SK-N-SH treated with all-trans-retinoic acid at 6 μM for 48 hours (cell line): ENCODE measurements at places on chromosomes 7 and 10.

DNA sequence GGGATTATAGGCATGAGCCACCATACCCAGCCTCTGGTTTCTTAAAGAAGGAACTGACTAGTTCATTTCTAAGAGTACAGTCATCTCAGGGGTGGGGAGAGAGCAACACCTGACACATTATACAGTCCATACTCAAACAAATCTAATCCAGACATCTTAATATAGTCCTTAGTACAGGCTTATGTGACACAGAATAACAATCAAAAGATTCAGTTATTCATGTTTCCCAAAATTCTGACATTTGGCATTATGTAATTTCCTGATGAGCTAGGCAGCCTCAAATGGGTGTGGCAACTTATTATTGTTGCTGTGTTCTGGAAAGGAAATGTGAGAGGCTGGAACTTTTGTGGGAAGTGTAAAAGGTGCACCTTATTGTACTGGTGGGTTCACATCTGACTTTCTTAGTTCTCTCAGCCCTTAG lies 116.3 kb downstream of the WDFY4 start:
- ATAC-seq, result no peak

DNA sequence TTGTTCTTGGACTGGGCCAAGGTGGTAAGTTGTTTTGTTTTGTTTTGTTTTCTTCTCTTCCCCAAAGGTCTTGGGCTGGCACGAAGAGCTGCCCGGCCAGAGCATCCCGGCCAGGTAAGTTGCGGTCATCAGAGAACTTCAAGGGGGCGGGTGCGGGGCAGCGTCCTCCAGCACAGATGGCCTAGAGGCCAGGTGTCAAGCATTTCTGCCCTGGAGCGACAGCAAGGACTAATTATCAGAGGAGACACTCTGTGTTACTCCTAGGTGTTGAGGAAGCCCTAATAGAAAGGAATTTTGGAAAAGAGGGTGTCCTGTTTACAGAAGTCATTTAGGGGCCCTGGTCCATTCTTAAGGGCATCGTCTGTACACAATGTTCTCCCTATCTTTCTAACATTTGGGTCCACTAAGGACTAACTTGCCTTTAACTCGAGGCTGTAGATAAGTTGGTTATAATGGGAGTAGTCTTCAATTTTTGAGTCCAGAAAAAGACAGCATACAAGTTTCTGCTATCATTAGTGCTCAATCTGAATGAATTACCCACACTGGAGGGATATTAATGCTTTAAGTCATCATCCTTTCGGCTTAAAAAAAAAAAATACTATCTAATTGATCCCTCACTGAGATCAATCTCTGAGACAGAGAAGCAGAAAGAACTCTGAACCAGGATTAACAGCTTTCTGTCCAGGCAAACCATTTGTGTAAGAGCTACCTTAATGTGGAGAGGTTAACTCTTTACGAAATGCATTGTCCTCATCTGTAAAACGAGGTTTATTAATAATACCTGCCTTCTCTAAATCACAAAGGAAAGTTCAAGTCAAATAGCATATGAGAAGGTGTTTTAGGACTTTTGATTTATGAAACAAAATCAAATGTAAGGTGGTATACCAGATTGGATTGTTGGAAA lies 1.5 kb downstream of the ITGB8 start:
- ATAC-seq, result no peak

- no peak for ATAC-seq
Measured at GRCh38 chr10:71372882-71373495, 23.7 kb upstream of the CDH23 start.

DNA sequence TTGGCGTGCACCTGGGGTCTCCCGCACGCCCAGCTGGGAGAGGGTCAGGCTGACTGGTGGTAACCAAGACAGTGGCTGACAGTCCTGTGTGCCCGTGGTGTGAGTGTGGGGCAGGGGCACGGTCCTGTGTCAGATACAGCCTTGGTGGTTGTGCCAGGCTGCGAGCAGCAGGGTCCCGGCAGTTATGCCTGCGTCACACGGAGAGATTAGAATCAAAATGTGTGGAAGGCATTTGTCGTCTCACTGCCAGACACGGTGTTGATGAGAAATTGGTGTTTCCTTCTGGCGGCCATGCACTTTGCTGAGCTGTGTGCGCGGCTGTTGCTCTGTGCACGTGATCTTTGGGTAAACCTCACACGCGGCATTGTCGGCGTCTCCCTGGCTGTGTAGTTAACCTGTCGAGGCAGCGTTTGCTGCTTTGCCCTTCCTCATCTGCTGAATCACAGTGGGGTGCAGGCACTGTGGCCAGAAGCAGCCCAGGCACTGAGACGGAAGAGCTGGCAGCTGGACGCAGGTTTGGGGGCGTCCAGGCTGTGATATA lies 87.7 kb downstream of the NKX6-2 start:
- no peak for ATAC-seq

- no peak for ATAC-seq
Measured at GRCh38 chr7:104679085-104679484, 334.9 kb upstream of the KMT2E start.

DNA sequence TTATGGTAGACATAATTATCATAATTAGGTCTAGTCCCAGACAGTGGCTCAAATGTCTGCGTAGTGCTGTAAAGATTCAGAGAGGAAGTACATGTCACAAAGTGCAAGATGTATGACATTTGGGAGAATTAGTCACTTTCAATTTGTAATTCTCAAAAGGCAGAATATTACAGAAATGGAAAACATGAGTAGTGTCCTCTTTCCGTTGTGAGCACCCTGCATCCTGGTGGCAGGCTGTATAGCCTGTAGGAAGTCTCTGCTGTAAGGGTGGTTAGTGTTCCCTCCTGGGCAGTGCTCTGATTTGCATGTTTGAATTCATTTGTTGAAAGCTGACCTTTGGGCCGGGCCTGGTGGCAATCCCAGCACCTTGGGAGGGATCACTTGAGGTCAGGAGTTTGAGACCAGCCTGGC lies 17.0 kb downstream of the CDK14 start:
- peak; percentile 96 for ATAC-seq

DNA sequence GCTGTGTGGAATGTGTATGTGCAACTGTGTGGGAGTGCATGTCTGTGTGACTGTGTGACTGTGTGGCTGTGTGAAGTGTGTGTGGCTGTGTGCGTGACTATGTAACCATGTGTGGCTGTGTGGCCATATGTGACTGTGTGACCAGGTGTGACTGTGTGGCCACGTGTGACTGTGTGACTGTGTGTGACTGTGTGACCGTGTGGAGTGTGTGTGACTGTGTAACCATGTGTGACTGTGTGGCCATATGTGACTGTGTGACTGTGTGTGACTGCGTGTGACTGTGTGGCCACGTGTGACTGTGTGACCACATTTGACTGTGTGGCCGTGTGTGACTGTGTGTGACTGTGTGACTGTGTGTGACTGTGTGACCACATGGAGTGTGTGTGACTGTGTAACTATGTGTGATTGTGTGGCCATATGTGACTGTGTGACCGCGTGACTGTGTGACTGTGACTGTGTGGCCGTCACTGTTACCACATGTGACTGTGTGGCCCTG lies 502.9 kb downstream of the DNAJB6 start:
- no peak for ATAC-seq

GRCh38 chr7:2182461-2182860 lies 50.3 kb downstream of the MAD1L1 start:
- no peak for ATAC-seq

GRCh38 chr10:26780793-26781601 lies 79.8 kb downstream of the ABI1 start:
- peak; percentile 80 for ATAC-seq

DNA sequence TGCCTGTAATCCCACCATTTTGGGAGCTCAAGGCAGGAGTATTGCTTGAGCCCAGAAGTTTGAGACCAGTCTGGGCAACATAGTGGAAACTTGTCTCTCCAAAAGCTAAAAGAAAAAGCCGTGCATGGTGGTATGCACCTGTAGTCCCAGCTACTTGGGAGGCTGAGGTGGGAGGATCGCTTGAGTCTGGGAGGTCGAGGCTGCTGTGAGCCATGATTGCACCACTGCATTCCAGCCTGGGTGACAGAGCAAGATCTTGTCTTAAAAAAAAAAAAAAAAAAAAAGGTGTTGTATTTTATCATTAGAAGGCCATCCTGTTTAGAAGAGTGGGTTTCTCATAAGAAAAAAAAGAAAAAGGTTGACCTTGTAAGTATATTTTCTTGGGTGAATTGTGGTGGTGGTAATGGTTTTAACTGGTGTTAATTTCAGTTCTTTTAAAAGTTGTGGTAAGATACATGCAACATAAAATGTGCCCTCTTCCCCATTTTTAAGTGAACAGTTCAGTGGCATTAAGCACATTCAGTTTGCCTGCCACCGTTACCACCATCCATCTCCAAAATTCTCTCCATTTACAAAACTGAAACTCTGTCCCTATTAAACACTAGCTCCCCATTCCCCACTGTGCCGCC lies 34.7 kb downstream of the GRIFIN start:
- ATAC-seq, result no peak

DNA sequence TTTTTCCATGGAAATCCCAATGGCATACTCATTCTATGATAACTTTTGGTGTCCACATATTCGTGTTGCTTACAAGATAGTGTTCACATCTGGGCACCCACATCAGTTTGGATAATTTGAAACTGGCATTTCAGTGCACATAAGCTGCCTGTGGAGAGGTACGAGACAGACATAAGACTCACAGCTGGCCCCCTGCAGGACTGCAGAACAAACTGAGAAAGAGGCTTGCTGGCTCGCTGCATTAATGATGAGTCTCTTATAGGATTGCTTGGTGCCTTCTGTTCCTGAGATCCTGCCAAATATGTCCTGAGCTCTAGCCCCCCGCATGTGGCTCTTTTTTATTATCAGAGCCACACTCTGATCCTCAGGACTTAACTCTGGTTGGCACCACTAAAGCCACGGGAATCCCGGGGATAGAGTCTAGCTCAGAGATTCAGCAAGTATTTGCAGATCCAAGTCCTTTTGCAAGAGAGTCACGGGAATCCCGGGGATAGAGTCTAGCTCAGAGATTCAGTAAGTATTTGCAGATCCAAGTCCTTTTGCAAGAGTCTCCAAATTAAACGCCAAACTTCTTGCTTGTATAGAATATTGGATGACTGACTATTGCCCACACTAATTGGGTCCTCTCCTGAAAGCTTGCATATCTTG lies 34.0 kb upstream of the JCAD start:
- ATAC-seq, result no peak

DNA sequence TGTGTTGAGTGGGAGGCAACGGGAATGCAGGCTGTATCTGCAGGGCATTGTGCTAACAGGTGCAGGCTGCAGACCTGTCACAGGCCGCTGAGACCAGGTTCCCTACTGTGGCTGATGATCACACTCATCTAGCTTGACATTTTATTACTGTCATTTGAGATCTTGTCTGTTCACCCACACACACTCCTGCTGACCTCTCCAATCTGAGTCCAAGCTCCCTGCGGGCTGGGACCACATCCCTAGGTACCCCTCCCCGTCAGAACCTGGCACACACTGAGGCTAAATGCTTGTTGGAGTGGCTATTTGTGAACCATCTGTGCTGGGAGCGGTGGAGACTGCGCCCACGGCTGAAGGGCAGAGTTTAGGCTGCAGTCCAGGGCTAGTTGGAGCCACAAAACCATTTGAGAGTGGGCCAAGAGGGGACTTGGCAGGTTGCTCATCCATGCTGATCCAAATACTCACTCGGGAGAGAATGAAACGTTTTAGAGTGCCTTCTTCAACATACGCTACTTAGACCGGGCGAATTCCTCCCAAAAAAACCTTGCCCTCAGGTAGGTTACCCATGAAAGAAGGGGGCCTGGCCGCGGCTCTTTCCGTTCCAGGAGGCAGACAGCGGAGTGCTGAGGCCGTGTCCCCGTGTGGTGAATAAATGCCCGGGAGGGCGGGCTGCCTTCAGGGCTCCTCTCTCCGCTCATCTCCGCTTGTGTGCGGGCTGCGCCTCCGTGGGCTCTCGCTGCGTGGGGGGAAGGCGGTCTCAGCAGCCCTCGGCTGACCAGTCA lies 164.4 kb downstream of the RGS10 start:
- ATAC-seq, result no peak

- ATAC-seq, result no peak
Measured at GRCh38 chr10:96747734-96748550, 27.6 kb upstream of the PIK3AP1 start.

- peak; percentile 90 for ATAC-seq
Measured at GRCh38 chr10:11742009-11742778, at the start of gene ECHDC3. Gene ECHDC3 (plus strand): TSS chr10:11742382. CDS start chr10:11742577, 195 bp downstream.

DNA sequence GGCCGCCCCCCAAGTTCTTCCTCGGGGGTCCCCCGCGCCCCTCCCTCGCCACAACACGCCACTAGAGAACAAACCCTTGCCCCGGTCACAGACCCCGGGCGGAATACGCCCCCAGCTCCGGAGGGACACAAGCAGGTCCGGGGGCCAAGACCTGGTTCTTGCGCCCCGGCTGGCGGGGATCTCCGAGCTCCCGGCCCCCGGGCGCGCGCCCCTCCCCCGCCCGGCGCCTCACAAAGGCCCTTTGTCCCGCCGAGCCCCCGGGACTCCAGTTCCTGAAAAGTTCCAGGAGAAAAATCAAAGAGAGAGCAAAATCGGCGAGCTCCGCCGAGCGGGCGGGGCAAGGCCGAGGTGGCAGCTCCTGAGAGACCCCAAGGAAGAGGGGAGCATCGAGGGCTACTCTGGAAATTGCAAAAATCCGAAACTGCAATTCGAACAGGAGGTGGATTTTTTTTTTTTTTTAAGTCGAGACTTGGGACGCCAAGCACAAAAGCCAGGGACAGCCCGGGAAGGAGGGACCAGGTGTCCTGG lies 4.0 kb downstream of the TNRC18 start:
- no peak for ATAC-seq

DNA sequence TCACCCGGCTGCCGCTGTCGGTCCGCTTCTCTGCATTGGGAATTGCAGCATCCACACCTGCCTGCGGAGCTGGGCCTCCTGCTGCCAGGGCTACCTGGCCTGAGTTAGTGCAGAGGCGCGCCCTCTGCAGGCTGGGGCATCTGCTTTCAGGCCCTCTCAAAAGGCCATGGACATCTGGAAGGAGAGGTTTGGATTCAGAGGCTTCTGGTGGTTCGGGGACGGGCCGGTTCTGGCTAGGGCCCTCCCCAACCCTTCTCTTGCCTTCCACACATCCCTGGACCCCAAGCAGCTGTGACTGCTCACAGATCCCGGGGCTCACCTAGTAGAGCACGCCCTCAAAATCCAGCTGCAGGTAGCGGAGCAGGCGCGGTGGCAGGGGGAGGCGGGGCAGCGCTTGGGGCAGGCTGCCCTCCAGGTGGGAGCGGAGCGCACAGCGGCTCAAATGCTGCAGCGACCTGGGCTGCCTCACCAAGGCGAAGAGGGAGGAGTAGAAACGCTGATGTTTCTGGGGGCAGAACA lies 8.4 kb upstream of the GBX1 start:
- no peak for ATAC-seq

GRCh38 chr7:75718390-75719031 lies 20.2 kb downstream of the HIP1 start:
- no peak for ATAC-seq

- no peak for ATAC-seq
Measured at GRCh38 chr7:45240273-45240771, 82.7 kb downstream of the RAMP3 start.

GRCh38 chr10:4361581-4361980 lies 464.4 kb upstream of the AKR1E2 start:
- no peak for ATAC-seq

GRCh38 chr7:27148031-27148755 lies 619 bp upstream of the HOXA6 start:
- no peak for ATAC-seq

GRCh38 chr10:28765641-28766040 lies 88.3 kb downstream of the BAMBI start:
- ATAC-seq, result no peak

- no peak; the same call in 2 of the 3 replicates for ATAC-seq
Measured at GRCh38 chr7:17405786-17406185, 107.3 kb downstream of the AHR start.

- ATAC-seq, result no peak
Measured at GRCh38 chr7:89308535-89308934, 513.0 kb upstream of the TEX47 start.

- no peak for ATAC-seq
Measured at GRCh38 chr10:61097026-61097425, 153.0 kb upstream of the RHOBTB1 start.

- peak; percentile 92 for ATAC-seq
Measured at GRCh38 chr7:148914208-148914777, 30.2 kb upstream of the EZH2 start.
